Mammary epithelial cell (primary cell): ENCODE measurements at places on chromosomes 1 and 21. TPM values are rescaled to one million over a fixed set of nuclear protein-coding genes. Genes with fewer than 3 reads are reported as not detected.

GRCh38 chr21:38714039-38714817 lies 91.5 kb upstream of the ETS2 start:
- DNase-seq: no peak

DNA sequence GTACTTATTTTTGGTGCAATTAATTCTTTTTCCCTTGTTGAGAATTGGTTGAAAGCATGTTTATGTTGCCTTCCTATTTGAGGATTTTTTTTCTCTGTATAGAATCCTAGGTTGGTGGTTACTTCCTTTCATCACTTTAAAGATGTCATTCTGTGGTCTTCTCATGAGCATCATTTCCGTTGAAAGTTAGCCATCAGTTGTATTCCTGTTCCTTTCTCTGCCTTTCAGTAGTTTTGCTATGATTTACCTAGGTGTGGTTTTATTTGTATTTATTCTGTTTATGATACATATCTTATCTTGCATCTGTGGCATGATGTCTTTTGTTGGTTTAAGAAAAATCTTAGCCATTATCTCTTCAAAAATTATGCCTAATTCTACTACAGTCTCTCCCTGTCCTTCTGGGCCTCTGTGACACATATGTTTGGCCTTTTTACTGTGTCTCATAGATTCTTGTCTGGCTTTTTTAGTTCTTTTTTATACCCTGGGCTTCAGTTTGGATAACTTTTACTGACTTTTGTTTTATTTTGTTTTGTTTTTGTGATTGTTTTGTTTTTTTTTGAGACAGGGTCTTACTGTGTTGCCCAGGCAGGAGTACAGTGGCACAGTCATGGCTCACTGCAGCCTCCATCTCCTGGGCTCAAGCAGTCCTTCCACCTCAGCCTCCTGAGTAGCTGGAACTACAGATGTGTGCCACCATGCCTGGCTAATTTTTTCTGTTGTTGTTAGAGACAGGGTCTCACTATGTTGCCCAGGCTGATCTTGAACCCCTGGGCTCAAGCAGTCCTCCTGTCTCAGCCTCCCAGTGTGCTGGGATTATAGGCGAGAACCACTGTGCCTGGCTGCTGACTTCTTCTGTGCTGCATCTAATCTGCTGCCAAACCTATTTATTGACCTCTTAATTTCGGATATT lies 24.1 kb downstream of the PTGFRN start:
- no peak for DNase-seq

The LEFTY1 gene
- polyA plus RNA-seq: not detected

The BROX gene
- 4.7 TPM for polyA plus RNA-seq

The OR2L3 gene
- not detected for polyA plus RNA-seq
